ENCODE measurements at places on chromosomes 5 and 9.
A peak's percentile ranks its signal among the peaks of the same experiment; 100 is the strongest.

- DNase-seq, result no peak
Observed at GRCh38 chr9:69376651-69377050, 51.6 kb downstream of the ENTREP1 start.

DNA sequence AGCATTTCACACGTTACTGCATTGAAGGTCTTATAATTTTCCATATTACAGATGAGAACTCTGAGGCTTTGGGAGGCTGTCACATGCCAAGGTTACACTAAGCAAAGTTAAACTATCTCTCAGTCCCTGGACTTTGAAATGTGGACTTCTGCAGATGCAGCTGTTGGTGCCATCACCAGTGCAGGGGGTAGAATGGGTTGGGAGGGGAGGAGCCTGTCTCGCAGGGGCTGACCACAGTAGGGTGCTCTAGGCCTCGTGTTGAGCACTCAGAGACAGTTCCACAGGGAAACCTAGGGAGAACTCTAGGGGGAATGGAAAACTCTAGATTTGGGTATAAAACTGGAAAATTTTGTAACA is 220.9 kb downstream of the MAPKAP1 start:
- DNase-seq, result no peak

- DNase-seq, result no peak
Observed at GRCh38 chr9:10835791-10836463, 223.1 kb upstream of the PTPRD start.

- no peak for DNase-seq
Observed at GRCh38 chr5:63554191-63554590, 408.1 kb downstream of the HTR1A start.

GRCh38 chr5:151627650-151628049 is 36.5 kb upstream of the FAT2 start:
- DNase-seq, result no peak

- no peak for DNase-seq
Observed at GRCh38 chr5:88108490-88109279, 160.0 kb downstream of the TMEM161B start.

DNA sequence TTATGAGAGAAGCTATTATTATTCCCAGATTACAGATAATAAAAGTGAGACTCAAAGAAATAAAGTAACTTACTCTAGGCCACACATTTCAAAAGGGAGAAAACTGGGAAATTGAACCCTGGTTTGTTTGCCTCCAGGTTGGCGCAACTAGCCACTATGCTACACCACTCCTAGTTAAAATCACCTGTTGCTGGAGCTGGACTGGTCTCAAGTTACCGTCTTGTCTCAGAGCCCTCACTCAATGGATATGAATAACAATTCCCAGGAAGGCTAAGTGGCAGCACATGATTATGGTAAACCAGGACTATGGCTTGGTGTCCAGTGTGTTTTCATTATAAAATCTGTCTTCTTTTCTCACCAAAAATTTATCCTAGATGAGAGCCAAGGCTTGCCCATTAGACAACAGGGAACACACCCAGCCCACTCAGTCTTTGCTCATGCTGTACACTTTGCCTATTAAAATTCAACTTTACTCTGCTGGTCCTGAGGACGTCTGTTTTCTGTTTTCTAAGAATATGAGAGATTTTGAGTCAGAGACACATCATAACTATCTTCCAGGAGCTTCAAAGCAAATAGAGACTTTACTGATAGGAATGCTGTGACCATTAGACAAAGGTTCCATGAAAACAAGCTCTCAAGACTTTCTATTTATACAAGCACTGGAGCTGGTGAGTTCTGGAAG is 58.1 kb downstream of the ADRB2 start:
- DNase-seq, result no peak

- peak; percentile 78 for DNase-seq
Observed at GRCh38 chr5:137743031-137743640, 7.2 kb upstream of the KLHL3 start.

- no peak for DNase-seq
Observed at GRCh38 chr9:131010482-131011273, 1.7 kb downstream of the LAMC3 start.

- no peak for DNase-seq
Observed at GRCh38 chr9:131432597-131433301, 38.9 kb downstream of the PRRC2B start.

Measured in LoVo (cell line).